ENCODE measurements at places on chromosomes 3 and 15.

GRCh38 chr15:94443186-94443585 is 211.8 kb downstream of the MCTP2 start:
- no peak for DNase-seq

DNA sequence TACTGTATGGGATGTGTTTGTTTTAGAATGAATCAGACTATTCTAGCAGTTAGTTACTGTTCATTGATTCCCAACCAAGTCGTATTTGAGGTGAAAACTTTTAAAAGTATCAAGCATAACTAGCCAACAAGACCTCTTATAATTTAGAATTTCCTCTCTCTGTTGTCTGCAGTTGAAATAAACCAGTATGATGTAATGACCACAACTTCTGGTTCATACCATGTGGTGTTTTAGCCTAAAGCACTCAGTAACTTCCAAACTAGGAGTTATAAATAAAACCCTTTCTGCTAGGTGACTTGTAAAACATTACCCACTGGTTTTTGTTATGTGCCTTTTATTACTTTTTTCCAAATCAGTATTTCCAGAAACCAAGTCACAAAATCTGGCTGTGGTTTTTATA is 19.8 kb upstream of the P2RY12 start:
- no peak for DNase-seq

DNA sequence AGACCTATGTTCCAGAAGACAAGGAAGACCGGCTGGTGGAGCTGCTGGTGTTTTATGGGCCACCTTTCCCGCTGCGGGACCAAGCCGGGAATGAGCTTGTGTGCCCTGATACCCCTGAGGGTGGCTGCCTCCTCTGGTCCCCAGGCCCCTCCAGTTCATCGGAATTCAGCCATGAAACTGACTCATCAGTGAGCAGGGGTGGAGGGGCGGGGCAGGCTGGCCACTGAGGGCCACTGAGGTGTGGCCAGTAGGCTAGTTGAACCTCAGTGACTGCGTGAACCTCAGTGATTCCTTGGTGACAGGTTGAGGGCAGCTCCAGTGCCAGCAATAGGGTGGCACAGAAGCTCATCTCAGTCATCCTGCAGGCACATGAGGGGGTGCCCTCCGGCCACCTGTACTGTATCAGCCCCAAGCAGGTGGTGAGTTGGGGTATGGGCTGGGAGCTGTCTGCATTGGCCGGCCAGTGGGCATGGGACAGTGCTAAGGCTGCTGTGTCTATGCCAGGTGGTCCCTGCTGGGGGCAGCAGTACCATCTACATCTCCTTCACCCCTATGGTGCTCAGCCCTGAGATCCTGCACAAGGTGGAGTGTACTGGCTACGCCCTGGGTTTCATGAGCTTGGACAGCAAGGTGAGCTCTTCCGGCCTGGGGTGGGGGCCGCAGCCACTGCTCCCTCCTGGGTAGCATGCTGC is 20.3 kb downstream of the ACAA1 start:
- no peak for DNase-seq

- no peak for DNase-seq
Observed at GRCh38 chr3:21502656-21503055, 248.4 kb downstream of the ZNF385D start.

DNA sequence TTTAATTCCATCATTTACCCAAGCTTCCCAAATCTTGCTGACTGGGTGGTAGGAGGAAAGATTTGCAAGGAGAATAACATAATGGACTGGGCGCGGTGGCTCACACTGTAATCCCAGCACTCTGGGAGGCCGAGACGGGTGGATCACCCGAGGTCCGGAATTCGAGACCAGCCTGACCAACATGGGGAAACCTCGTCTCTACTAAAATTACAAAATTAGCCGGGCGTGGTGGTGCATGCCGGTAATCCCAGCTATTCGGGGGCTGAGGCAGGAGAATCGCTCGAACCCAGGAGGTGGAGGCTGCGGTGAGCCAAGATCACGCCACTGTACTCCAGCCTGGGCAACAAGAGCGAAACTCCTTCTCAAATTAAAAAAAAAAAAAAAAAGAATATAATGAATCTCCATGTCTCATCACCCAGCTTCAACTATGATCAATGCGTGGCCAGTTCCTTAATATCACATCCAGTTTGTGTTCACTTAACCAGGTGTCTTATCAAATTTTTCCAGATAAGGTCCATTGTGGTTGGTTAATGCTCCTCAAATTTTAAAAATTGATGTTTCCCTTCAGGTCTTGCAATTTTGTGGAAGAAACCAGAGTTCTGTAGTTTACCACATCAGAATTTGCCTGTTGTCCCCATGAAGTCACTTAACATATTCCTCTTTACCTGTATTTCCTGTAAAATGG is 1.3 kb upstream of the ABCF3 start:
- DNase-seq = no peak

DNA sequence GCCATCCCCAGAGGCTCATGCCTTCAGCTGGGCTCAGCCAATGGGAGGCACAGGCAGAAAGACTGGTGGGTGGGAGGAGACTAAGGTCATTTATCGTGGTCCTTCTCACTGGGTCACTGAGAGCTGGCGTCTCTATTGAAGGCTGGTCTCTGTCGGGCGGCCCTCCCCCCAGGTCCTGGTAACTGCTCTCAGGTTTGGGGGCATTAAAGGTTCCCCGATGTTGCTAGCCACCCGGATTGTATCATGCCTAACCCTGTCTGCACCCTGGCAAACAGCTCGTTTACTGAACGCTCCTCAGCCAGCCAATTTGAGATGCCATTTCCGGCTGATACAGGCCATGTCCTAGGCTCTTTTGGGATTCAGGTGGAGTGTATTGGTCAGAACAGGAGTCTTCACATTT is 10.5 kb downstream of the SELENOS start:
- DNase-seq = no peak

DNA sequence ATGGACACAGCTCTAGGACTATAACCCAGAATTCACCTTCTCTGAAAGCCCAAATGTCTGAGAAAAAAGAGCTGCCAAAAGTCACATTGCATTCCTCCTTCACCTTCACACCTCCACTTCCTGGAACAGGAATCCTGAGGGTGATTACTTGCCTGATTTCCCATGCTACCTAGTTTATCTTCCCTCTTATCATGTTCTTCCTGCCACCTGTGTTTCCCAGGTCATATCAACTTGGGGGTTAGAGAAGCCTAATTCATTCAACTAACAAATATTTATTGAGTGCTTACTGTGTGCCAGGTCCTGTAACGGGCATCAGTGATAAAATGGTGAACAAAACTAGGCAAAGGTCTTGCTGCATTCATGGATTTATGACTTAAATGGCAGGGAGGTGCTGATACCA is 279.6 kb upstream of the WNT5A start:
- DNase-seq = no peak

DNA sequence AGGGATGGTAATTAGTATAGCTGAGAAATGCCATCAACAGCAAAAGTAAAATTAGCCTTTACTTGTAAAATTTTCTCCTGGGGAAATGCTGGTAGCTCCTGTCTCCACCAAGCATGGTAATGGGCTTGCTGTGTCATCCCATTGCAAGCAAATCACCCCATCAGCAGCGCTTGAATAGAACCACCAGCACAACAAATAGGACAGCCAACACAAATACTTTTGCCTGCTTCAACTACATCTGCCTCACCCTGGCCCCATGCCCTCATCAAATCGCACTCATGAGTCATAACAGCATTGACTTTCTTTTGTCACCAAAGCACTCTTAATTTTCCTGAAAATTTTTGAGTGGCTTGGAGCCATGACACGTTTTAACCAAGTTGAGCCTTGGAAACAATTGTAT is 52.6 kb downstream of the ERC2 start:
- DNase-seq = no peak

DNA sequence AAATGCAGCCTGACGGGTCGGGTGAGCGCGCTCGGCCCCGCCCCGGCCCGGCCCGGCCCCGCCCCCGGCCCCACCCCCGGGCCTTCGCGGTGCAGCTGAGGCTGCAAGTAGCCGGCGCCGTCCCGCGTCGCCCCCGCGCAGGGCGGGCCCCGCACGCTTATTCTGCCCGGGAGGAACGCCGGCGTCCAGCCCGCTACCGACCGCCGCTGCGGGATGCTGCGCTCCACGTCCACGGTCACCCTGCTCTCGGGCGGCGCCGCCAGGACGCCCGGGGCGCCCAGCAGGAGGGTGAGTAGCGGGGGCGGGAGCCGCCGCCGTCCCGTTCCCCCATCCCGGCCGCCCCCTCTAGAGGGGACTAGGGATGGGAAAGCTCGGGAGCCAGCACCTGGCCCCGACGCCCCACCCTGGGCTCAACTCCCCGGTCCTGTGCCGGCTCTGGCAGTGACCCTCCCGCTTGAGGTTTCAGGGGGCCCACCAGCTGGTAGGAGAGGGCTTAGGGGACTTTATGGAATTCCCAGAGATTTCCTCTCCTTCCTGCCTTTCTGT is at the start of gene MYZAP:
Gene MYZAP, plus strand, starts transcription at position 83 of the 546 bp plus-strand sequence. Its CDS starts 131 bp downstream, at position 214.
- peak; percentile 17 for DNase-seq

GRCh38 chr15:93862791-93863190 is 368.6 kb upstream of the MCTP2 start:
- peak; percentile 4 for DNase-seq

GRCh38 chr3:37217098-37217849 is 42.9 kb upstream of the LRRFIP2 start:
- no peak for DNase-seq

DNA sequence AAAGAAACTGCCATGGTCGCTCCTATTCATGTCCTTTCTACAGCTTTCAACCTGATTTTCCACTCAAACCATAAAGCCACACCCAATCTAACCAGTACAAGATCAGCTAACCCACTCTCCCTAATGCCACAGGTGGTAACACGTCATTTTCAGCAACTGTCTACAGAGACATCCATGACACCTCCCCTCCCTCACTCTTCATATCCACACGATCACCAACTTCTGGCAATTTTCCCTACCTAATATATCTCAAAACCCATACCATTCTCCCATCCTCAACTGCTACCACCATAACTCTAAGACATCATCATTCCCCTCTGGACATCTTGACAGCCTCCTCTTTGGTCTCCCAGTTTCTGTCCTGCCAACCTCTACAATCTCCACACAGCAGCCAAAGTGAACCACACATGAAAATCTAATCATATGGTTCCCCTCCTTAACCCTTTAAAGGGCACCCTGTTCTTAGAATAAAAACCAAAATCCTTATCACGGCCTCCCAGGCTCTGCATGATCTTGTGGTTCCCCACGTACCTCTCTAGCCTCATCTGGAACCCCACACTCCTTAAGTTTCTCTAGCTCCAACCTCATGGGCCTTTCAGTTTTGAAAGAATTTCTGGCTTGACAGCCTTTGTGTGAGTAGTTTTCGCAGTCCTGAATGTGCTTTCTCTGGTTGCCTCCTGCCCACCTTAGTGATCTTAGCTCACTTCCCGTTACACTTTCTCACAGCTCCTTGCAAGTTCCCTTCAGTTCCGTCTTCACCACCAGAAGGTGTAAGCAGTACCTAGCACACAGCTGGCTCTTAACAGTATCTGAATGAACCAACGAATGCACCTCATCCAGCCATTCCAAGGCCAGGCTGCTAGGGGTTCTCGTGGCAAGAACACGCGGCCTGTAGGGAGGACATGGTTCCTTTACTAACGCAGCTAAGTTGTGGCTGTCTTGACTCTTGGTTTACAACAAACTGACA is 33.4 kb downstream of the SPINK8 start:
- DNase-seq = no peak

DNA sequence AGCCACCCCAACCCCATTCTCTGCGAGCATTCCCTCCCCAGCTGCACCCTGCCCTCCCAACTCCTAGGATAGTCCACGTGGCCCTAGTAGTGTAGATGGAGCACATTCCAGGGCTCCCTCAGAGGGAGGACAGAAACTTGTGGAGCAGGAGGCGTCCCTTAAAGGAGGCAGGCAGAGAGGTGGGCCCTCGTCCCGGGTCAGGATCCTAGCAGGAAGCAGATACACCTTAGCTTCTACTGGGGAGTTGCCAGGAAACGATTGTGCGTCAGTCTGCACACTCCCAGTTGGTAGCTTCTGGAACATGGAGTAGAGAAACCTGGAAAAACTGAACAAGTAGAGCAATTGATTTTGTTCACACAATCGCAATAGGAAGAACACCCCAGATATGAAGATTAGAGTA is 43.9 kb upstream of the KLHL25 start:
- DNase-seq = no peak

DNA sequence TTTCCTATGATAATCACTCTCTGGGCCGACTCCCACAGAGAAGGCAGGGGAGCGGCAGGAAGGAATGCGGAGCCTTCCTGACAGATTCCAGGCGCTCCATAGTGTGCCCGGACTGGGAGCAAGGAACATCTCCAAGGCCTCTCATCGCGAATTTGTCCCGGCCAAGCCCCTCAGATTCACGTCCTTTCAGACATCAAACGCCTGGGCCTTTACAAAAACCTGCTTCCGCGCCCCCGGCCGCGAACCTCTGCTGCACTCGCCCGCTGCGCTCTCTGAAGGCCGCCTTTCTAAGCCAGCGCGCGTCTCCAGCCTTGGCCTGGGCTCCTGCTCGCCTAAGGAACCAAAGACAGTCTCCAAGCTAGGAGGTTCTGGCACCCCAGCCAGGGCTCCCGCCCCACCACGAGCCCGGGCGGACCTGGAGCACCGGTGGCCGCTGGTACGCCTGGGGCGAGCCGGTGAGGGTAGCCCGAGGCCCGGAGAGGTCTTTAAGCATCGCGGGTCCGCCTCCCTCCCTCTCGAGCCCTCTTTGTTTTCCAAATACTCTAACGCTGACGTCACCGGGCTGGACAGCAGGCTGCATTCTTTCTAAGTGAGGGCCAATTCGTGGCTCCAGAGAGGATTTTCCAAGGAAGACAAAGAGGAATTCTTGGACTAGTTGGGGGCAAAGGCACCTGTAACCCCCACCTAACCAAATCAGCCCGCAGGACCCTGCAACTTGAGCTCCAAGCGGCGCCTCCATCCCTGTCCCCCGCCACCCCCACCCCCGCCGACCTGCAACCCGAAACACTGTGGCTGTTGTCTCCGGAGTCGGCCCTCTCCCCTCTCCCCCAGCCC is 759 bp downstream of the AMOTL2 start:
- DNase-seq = no peak

DNA sequence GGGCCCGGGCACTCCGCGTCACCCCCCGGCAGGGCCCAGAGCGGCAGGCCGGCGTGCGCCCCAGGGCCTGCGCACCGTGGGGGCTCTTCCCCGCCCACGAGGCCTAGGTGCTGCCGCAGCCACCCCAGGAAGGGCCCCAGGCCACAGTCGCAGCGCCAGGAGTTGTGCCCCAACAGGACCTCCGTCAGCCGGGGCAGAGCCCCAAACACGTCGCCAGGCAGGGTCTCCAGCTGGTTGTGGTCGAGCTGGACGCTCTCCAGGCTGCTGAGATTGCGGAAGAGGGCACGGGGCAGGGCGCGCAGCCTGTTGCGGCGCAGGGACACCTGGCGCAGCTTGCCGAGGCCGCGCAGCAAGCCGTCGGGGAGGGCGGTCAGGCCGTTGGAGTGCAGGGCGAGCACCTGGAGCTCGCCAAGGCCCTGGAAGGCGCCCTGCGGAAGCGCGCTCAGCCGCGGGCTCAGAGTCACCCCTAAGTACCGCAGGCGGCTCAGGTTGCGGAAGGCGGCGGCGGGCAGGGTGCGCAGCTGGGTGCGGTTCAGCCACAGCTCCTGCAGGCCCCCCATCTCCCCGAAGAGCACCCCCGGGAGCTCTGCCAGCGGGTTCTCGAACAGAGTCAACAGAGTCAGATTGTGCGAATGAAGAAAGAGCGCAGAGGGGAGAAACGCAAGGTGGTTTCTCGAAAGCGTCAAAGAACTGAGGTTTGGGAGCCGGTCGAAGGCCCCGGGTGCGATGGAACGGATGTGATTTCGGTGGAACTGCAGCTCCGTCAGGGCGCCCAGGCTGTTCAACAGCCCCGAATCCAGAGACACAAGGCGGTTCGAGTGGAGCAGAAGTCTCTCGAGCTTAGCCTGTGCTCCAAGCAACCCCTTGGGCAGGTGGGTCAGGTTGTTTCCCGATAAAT is 2.0 kb downstream of the GP5 start:
- peak; percentile 10 for DNase-seq

- DNase-seq = no peak
Observed at GRCh38 chr15:29540479-29540878, 270.9 kb upstream of the NSMCE3 start.

- DNase-seq = no peak
Observed at GRCh38 chr15:62648954-62649353, 393.6 kb upstream of the TPM1 start.
